ENCODE measurements at places on chromosomes 5 and 9. TPM values are rescaled to one million over a fixed set of nuclear protein-coding genes. Genes with fewer than 3 reads are reported as not detected.

DNA sequence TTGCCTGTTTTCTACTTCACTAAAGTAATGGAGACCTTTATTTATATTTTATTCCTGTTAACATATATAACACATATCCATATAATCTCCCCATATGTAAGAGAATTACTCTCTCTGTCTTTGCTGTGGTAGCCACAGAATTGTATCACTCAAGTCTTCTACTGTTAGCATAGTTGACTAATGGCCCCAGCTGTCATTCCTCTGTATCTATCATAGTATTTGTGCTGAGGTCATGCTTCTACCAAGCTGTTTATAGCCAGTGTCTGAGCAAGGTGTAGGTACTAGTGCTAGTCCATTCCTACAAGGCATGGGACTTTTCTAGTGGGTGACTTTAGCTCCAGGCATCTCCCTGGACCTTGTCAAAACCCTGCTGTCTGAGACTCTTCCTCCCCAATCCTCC is 244.1 kb downstream of the KIAA0825 start:
- DNase-seq = no peak

DNA sequence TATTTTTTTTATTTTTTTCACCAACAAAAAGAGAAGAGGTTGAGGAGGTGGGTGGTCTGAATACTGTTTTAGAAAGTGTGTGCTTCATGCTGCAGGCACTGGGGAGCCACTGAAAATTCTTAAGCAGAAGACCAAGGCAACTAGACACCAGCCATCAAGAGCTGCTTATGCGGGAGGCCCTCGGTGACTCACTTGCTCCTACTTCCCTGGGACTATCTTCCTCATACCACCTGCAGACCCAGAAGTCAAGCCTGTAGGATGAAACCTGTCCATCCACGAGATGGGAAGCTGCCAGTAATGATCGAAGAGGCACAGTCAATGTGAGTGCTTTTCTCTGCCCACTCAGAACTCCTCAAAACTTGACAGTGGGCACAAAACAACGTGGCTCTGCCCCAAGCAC is 125.8 kb upstream of the SLC44A1 start:
- no peak for DNase-seq

- DNase-seq = peak; percentile 30
Observed at GRCh38 chr5:158770506-158770905, 329.2 kb downstream of the EBF1 start.

- DNase-seq = no peak
Observed at GRCh38 chr5:75058986-75059535, 6.7 kb upstream of the GCNT4 start.

DNA sequence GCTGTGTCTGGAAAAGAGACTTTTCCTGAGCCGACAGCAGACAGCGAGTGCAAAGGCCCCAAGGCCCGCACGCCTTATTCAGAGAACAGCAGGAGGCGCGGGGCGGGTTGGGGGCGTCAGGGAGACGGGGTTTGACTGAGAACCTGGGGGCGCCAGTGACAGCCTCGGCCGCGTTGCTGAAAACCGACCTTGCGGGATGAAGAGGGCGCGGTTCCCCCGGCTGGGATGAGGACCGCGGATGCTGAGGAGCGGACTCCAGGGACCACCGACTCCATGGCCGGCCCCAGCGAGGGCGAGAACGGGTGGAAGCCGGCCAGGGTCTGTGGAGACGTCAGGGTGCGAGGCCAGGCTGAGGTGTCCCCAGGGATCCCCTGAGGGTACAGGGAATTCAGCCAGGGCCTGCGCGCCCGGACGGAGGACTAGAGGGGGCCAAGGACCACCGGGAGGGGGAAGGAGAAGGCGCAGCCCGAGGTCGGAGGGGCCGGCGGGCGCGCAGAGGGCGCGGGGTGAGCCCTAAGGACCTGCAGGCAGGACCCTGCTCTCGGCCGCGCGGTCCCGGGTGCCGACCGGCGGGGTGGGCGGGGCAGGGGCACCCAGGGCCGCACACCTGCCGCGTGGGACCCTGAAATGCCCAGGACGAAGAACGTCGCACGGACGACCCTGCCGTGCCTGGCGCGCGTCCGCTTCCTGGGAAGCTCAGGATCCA is 837 bp upstream of the AHRR start:
- no peak for DNase-seq

Gene PCDHA9
- polyA plus RNA-seq = not detected

Gene PCDHGB3
- 2.0 TPM for polyA plus RNA-seq

Gene TNC
- polyA plus RNA-seq = 36.3 TPM

Gene GGTA1
- 9.1 TPM for polyA plus RNA-seq

Gene ADAMTS6
- polyA plus RNA-seq = 2.3 TPM
